ENCODE measurements at places on chromosomes 12 and 14.

GRCh38 chr14:102736956-102737355 is 40.3 kb upstream of the TRAF3 start:
- DNase-seq: no peak

GRCh38 chr12:6767353-6768319 is 1.5 kb downstream of the PTMS start:
- DNase-seq: no peak

DNA sequence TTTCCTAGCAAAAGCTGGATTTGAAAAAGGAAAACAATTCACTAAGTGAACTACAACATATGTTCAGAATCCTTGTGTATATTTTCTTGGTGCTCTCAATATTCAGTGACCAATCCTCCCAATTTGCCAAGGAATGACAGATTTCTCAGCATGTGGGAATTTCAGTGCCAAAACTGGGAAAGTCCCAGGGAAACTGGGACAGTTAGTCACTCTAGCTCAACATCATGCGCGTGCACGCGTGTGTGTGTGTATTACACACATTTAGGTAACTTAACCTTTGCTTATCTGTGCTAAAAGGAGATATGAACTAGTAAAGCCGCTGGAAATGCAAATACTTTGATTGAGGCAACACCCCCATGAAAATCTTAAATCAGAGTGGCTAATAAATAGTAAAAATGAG is 26.1 kb upstream of the SLC6A13 start:
- DNase-seq: peak; percentile 45

DNA sequence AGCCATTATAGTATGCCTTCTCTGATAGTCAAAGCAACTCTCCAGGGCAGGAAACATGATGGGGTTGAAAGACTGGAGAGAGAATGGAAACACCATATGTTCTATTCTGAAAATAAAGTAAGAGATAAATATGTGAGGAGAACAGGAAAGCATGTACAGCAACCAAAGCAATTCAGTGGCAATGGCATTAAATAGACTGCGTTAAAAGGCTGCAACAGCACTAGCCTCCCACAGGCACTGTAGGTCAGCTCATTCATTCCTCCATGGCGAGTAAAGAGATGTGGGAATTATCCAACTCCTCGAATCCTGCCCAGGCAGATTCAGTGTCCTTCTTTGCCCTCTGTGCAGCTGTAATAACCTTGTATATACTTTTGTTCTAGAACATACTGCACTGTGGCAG is 43.8 kb downstream of the ANO6 start:
- DNase-seq: peak; percentile 81

- DNase-seq: peak; percentile 3
These were observed 816.4 kb upstream of the FBXO33 start for GRCh38 chr14:40248671-40249070.

- peak; percentile 45 for DNase-seq
These were observed 8.9 kb upstream of the KRT7 start for GRCh38 chr12:52224151-52224550.

- no peak for DNase-seq
These were observed 3.5 kb downstream of the RFX4 start for GRCh38 chr12:106586278-106586802.

DNA sequence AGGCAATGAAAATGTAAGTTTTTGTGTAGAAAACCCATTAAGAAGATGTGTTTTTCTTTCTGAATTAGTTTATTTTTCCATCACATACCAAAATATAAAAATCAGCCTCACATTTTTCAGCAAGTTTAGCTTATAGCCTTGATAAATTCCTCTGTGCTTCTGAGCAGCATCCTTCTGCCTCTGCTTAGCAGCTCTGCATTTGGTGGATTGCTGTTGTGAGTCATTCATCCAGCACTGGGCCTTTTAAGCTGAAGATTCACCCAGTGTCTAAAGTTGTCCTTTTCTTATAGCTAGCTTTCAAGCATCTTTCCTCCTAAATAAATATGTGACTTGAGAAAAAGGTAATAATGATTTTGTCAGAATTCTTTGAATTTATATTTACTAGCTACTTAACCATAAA is 206.1 kb downstream of the PCNX1 start:
- peak; percentile 71 for DNase-seq

- no peak for DNase-seq
These were observed 17.4 kb upstream of the PTGR2 start for GRCh38 chr14:73834261-73834625.

- no peak for DNase-seq
These were observed 84.3 kb upstream of the FOXN3 start for GRCh38 chr14:89501381-89501780.

DNA sequence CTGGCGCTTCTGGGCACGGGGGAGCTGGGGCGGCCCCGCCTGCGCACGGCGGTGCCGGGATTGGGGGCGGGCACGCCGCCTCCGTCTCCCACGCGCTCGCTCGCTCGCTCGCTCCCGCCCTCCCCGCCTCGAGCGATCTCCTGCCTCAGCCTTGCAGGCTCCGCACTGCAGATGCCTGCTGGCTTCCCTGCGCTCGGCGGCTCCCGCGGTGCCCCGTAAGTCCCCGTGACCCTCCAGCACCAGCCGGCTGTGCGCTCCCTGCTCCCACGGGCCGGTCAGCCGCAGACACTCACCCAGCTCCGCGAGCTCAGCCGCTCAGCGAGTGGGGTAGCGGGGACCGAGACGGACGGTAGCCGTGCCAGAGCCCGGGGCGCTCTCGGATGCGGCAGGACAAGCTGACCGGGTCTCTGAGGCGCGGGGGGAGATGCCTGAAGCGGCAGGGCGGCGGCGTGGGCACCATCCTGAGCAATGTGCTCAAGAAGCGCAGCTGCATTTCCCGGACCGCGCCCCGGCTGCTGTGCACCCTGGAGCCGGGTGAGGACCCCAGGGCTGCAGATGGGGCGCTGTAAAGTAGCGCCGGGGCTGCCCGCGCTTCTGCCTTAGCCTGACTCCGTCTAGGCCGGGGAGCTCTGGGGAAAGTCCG is at the start of gene TBC1D30:
Gene TBC1D30 (plus strand): TSS at position 148 of the 643 bp plus-strand sequence. CDS start 233 bp downstream, at position 381.
- no peak for DNase-seq

GRCh38 chr14:76256545-76256944 is 104.8 kb downstream of the GPATCH2L start:
- peak; percentile 71 for DNase-seq

- DNase-seq: no peak
These were observed 472.6 kb upstream of the ATP2B1 start for GRCh38 chr12:90181216-90181615.

- peak; percentile 70 for DNase-seq
These were observed 249.2 kb upstream of the AMIGO2 start for GRCh38 chr12:47328831-47329545.

GRCh38 chr12:99573980-99574379 is 73.6 kb upstream of the GARIN6 start:
- no peak for DNase-seq

DNA sequence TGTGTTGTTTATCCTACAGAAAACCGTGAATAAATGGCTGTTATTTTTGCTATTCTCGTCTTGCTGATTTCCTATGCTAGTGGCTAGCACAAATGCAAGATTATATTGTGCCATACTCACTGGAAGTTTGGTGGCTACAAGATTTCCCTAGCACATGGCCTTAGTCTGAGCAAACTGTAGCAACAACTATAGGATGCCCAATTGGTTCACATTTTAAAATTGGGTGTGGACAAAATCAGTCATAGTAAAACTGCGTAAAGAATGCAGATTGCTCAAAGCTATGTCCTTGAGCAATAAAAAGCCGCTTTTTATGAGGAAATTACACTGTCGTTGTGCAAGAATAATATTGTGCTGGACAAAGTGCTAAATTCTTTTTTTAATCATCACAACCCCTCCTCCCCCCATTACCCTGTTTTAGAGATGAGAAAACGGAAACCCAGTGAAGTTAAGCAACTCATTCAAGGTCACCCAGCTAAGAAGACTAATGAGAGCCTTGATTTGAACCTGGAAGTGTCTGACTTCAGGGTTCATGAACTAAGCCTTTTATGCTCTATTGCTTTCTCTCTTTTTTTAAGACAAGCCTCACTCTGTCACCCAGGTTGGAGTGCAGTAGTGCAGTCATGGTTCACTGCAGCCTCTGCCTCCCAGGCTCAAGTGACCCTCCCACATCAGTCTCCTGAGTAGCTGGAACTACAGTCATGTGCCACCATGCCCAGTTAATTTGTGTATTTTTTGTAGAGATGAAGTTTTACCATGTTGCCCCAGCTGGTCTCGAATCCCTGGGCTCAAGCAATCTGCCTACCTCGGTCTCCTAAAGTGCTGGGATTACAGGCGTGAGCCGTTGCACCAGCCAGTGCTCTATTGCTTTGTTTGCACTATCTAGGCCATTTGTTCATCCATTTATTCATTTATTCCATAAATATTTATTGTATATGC is 73.6 kb downstream of the SRGAP1 start:
- DNase-seq: peak; percentile 97

DNA sequence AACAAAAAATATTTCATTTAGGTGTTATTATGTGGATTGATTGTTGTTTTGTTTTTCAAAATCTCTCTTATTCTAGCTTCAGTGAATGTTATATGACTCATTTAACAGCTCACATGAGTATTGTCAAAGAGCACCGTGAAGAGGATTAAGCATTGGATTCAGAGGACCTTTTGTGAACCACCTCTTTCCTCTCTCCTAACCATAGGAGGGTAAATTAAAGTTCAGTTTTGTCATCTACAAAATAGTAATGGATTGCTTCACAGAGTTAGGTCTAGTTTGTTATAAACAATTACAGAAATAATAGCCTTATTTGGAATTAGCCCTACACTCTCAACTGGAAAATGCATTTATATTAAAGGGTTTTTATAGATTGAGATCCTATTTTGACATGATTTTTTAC is 962 bp upstream of the KERA start:
- DNase-seq: no peak

GRCh38 chr12:54641554-54641953 is 6.6 kb downstream of the DCD start:
- DNase-seq: no peak

DNA sequence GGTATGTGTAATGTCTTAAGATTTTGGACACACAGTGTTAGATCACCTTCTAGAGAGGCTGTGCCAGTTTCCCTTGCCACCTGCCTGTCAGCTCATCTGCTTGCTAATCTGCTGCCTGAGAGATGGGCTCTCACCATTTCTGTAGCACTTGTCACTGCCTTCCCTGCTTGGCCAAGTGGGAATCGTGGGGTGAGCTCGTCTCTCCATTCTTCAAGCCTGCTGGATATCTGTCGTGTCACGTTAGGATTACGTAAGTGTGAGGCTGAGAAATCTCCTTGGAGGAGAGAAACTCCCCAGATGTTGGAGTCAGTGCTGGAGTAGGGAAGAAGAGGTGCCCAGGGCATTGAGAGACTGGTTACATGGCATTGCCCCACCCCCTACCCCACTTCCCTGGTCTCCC is 8.6 kb upstream of the RPH3A start:
- no peak for DNase-seq

- peak; percentile 60 for DNase-seq
These were observed 27.8 kb upstream of the GLIPR1 start for GRCh38 chr12:75452675-75453330.

DNA sequence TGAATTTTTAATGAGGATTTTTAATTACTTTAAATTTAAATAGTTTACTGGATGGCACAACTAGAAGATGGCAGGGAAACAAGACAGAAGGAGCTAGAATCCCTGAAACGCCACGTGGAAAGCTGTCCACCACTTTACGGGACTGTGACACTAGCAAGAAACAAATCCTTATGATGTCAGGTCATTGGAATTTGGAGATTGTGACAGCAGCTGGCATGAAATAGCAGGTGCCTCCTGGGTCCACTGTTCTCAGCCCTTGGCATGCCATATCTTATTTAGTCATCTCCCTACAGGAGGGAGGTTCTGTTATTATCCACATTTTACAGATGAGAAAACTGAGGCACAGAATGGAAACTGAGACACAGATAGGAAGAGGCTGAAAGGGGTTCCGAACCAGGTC is 113.8 kb downstream of the BCL11B start:
- no peak for DNase-seq

DNA sequence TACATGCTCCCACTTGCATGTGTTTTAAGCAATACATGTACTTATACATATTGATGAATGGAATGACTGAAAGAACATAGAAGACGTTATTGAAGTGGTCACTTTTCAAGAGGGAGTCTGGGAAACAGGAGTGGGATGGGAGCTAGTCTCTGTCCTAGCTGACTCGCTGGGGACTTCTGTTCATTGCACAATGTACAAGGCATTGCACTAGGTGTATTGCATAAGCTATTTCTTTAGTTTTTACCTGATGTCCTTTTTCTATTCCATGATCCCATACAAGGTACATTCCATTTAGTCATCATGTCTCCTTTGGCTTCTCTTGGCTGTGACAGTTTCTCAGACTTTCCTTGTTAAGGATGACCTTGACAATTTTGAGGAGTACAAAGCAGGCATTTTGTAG is 4.0 kb upstream of the MYO1H start:
- DNase-seq: no peak

Measured in fibroblast of upper back skin (primary cell).